M059J (cell line): ENCODE measurements at places on chromosomes 2 and 18. TPM values are rescaled to one million over a fixed set of nuclear protein-coding genes. Genes with fewer than 3 reads are reported as not detected.

Gene NEB
- total RNA-seq, result not detected in 2 replicates

Gene DSG3
- not detected in 2 replicates for total RNA-seq

Gene REG1B
- not detected in 2 replicates for total RNA-seq

Gene SCYGR4
- not detected in 2 replicates for total RNA-seq

Gene LONRF2
- total RNA-seq, result 0.10 TPM in 1 of 2 replicates, not detected in the other

Gene ZNF519
- 6.2 and 7.4 TPM in 2 replicates for total RNA-seq

Gene SKOR2
- not detected in 2 replicates for total RNA-seq

Gene OXER1
- total RNA-seq, result not detected in 2 replicates

Gene KCNS3
- total RNA-seq, result 65.7 and 72.5 TPM in 2 replicates

Gene MTCL1
- total RNA-seq, result 16.0 and 28.2 TPM in 2 replicates

DNA sequence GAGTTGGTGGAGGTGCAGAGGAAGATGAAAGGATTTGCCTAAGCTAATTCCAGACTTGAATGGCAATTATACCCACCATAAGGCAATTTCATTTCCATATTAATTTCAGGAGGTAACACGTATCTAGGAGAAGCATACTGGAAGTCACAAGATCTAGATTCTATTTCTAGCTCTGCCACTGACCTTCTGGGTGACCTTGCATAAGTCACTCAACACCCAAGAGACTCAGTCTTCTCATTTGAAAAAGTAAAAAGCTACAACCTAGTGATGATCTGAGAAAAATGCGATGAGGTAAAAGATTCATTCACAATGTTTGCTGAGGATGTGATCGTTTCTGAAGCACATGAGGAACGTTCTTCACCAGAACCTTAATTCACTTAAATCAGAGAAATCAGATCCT is 55.9 kb downstream of the GRB14 start:
- DNase-seq, result no peak

DNA sequence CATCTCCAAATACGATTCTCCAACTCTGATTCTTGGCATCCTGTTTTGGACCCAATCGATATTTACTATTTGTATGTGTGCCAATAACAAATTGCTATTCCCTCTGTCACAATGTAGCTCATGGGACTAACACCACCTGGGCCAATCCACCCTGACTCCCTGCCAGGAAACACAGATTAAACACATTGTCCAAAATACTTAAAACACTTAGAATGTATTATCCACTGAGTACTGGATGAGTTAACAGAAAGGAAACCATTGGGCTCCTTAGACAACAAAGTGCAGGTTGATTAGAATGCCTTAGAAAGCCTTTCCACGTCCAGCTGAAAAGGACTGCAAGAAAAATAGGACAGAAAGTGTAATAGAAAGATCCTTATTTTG is 79.4 kb upstream of the ARHGAP28 start:
- DNase-seq, result no peak

DNA sequence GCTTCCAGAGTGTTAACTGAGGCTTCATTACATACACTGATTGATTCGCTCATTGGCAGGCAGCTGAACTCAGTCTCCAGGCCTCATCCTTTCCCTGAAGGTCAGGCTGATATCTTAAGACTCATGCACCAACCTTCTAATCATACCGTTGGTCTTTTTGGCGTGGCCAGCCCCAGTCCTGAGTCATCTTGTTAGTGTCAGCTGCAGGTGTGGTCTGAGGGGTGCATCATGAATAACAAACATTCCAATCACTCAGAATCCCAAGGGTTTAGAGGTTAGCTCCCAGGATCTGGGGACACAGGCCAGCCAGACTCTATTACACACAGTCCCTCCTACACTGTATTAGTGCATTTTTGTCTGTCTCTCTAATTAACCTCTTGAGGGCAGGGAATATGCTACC is 271.5 kb downstream of the HRH4 start:
- peak; percentile 77 for DNase-seq

DNA sequence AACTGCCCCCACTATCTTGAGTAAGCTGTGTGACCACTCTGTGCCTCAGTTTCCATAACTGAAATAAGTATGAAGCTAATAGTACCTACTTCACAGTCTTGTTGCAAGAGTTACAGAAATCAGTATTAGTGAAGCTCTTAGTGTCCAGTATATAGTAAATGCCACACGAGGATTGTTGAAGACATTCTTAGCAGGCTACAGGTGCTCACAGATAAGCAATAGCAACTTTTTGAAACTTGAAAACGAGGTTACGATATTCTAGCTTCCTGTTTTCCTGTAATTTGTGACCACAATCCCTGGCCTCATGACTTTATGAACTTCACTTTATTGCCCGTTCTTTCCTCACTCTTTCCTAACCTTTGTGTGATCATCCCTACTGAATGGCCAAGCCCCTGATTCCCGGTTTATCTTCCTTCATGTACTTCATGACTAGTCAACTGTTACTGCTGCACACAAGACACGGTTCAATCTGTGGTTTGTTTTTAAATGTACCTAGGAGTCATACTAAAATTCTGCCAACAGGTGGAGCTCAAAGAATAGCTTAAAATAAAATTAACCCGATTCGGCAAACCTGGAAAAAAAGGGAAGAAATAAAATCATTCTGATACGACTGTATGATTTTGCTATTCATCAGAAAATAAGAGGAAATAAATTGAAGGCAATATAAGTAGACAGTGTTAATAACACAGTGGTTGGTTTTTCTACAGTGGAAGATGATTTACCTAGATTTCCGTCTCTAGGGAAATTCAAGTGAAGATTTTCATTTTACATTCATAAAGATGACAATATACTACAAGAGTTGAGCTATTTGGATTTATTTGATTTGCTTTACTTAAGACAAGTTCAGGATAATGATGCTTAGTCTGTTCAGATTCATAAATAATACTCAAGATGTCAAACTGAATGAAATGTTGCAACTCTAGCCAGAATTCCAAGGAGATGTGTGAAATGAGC is 38.1 kb upstream of the STAT1 start:
- DNase-seq, result peak; percentile 57

DNA sequence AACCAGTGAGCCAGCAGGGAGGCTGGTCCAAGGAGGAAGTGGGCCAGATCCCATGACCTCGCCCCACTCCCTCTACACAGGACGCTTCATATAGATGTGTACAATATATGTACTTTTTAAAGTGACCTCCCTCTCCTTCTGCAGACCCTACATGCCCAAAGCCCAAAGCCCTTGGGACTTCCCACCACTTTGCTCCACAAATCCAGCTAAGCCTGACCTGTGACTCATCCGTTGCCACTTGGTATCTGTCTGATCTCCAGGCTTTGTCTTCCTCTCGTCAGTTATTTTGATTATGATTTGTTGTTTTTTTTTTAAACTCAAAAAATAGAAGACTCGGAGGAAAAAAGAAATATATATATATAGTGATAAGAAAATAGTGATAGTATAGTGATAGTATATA is 470.8 kb downstream of the KCNJ3 start:
- DNase-seq, result no peak

DNA sequence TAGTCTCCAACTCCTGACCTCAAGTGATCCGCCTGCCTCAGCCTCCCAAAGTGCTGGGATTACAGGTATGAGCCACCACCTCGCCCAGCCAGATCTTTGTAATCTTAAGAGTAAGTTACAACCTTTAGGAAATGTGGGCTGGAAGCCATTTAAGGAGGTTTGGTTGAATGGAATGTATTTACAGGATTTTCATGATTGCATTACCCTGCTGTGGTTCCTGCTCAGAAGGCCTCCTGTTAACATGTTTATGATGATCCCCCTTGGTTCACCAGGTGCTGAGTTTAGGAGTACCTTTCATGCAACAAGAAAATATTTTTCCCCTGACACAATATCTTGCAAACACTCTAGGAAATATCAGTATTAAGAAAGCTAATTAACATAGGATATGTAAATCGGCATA is 187.4 kb upstream of the SH3BP4 start:
- no peak for DNase-seq

DNA sequence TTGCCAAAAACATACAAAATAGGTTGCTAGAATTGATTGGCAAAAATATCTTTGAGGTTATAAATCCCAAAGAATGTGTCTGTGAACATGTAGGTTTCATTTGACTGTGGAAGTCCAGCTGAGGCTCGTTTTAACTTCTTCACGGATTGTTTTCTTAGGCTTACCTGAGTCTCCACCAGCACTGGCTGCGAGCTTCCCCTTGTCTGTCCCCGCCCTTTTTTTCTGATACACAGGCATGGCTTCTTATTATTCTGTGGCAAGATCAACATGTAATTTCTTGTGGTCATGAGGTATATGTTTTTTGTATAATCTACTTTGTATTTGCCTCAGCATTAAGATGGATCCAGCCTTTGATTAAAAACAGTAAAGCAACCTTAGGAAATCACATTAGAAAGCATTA is 7.2 kb upstream of the SLC40A1 start:
- DNase-seq, result no peak

- DNase-seq, result no peak
Measured at GRCh38 chr2:96514521-96514920, 9.4 kb upstream of the NEURL3 start.

DNA sequence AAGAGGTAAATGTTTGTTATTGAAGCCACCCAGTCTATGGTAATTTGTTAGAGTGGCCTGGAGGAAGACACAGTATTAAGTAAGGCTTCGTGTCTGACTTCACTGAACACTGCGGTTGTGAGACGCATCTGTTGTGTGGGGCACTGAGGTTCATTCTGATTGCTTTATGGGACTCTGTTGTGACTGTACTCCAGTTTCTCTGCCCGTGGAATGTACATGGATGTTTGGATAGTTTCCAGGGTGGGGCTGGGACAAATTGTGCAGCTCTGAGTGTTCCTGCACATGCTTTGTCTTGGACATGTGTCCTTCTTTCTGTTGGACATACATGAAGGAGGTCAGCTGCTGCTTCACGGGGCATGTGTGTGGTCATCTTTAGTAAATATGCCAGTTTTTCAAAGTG is 58.6 kb downstream of the ODC1 start:
- peak; percentile 66 for DNase-seq

GRCh38 chr2:289362-290089 is 1.6 kb upstream of the ALKAL2 start:
- DNase-seq, result peak; percentile 14

DNA sequence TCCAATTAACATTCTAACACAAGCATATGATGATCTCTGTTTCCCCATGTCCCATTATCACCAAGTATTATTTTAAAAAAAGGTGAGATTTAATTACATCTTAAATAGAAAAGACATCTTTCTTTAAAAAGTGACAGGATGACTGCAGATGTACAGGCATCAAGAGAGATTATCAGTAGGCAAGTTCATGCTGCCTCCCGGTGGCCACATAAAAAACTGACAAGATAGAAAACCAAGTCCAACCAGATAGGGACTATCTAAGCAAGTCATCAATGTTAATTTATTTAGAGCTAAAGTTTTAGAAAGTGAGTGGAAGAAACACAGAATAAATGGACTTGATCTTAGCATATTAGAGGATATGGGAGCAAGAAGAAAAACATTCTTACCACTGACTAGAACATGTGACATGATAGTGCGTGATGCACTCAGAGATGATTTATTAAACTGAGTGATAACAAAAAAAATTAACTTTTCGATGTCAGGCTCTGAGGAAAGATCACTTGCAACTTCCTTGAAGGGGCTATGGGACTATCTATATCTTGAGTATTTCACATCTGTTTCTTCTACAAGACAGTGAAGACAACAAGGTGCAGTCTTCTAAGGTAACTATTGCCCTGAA is 5.4 kb upstream of the TDRD15 start:
- DNase-seq, result peak; percentile 21

- DNase-seq, result peak; percentile 3
Measured at GRCh38 chr2:222656526-222657446, 894 bp upstream of the FARSB start.

DNA sequence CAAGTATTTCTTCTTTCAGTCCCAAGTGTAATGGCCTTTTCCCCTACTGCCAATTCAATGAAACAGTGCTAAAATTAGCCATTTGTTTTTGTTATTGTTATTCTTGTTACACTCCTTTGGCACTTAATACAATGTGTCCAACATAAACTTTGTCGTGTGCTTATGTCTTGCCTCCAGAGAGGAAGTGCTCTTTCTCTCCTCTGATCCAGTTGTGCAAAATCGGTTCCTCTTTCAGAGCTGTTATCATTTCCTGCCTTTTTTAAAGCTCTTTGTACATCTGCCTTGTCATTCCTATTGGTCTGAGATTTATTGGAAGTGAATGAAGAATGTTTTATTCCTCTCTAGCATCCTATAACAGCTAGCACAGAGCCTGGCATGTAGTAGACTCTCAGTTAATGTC is 623.2 kb upstream of the ID2 start:
- DNase-seq, result no peak

DNA sequence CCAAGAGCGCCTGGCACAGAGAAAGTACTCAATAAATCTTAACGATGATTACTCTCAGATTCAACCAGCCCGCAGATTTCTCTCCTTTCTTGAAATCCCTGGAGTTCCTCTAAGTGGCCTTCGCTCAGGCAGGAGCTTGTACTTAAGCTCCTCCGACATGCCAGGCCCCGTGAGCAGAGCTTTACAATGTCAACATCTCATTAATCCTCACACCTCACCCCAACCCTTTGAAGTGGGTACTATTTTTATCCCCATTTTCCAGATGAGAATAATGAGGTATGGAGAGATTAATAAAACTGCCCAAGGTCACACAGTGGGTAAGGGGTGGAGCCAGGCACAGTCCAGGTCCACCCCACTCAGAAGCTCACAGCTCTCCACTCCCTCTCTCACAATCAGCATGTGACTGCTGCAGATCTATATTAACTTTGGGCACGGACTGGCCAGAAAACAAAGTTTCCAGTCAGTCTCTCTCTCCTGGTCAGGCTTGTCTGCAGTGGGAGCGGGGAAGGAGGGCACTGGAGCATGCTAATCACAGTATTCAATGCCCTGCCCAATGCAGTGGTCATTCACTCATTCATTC is 18.0 kb downstream of the DNMT3A start:
- no peak for DNase-seq

GRCh38 chr2:195495351-195495750 is 161.7 kb upstream of the SLC39A10 start:
- no peak for DNase-seq

DNA sequence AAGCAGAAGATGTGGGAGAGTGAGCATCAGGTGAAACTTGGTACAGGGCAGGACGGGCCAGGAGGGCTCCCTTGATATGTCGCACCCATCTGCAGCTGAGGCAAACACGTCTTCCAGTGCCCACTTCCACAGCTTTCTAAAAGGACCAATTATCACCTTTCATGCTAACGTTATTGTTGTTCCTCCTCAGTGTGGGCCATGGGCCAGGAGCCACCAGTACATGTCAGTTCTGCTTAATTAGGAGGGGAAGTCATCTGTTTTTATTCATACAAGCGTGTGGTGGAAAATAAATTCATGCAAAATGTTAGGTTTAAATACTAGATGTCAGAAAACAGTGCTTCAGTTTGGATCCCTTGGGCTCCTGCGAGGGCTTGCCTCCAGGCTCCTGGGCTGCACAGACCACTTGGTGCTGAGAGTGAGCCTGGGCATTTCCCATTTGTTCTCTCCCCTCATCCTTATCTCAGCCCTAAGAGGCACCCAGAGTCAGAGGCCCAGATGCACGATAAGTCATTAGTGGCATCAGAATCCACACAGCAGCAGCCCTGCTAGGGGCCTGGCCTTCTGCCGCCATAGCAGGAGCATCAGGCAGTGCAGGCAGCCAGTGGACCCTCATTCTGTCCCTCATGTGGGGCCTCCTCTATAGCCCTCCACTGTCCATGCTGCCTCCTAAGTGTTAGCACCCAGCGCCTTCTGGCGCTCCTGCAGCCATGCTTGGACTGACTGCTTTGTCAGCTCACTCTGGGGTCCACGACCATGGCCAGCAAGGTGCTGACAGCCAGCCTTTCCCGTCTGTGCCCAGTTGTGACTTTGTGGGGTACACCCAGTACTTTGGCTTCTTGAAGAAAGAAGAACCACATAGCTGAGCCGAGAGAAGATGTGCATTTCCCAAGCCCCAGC is 539.8 kb upstream of the RAB6C start:
- no peak for DNase-seq

GRCh38 chr18:46053368-46054095 is 18.5 kb downstream of the PSTPIP2 start:
- no peak for DNase-seq
